GM04504 (cell line): ENCODE measurements at places on chromosomes 11 and 22.

- no peak for DNase-seq
Measured at GRCh38 chr11:57474017-57474802, 13.9 kb downstream of the RTN4RL2 start.

DNA sequence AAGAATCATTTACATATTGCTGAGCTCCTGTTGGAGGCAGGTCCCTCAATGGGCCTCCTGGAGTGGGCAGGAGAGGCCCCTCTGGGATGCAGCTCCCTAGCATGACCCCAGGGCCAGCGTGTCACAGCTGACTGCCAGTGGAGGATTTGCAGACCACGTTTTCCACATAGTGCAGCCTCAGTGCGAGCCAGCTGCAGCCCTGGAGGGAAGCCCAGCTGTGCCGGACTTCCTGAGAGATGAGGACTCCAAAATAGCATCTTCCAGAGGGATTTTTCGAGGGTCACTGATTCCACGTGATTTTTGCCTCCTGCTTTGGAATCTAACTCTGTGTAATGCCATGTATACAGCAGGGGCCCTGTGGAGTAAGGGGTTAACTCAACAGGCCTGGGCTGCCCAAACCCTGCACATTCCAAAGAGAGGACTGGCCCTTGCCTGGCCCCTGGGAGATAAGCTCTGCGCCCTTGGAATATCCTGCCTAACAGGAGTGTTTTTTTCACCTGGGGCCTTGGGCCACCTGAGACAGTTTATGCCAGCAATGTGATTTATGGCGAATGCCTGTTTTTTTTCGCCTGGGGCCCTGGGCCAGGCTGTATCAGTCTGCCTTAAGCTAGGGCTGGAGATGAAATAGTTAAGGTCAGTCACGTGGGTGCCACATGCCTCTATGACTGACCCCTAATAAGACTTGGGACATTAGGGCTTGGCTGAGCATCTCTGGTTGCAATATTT lies 47.4 kb downstream of the RPS6KA4 start:
- no peak for DNase-seq

DNA sequence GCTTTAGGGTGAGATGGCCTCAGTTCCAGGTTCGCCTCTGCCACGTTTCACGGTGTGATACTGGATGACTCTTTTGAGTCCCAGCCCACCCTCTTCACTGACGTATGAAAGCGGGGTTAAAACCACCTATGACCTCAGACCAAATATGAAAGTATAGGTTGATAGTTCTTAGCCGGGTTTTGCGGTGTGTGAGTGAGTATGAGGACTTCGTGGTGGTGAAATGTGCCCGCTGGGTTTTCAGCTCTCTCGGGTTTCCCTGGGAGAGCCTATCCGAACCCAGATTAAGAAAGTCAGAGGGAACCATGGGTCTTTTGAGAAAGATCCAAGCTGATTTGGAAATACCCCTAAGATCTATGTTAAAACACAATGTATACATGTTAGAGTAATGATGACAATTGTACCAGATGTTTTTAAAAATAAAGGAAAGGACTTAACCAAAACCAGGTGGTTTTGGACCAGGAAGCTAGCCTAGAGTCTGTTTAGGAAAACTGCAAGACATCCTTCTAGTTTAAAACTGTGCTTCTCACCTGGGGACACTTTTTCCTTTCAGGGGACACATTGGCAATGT lies 25.8 kb upstream of the ST3GAL4 start:
- no peak for DNase-seq

DNA sequence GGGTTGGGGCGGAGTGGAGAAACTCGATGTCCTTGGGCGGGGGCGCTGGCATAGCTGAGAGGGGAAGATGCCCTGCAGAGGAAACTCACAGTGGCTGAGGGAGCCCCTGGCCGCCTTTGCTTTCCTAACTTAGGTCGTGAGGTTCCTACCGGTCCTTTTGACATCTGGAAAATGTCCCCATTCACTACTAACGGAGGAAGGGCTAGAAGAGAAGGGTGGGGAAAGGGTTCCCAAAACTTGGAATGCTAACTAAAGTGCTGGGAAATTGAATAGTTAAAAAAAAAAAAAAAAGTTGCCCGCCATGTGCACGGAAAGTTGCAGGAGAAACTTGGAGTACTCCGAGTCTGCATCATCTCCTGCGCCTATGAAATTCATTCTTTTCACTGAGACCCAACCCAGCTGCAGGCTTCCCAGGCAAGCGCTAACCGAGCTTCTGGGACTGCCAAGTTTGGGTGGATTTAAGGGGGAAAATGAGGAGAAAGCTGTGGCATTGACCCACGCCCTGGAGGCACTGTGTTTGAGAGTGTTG lies 796 bp downstream of the TIMP3 start:
- DNase-seq = no peak

DNA sequence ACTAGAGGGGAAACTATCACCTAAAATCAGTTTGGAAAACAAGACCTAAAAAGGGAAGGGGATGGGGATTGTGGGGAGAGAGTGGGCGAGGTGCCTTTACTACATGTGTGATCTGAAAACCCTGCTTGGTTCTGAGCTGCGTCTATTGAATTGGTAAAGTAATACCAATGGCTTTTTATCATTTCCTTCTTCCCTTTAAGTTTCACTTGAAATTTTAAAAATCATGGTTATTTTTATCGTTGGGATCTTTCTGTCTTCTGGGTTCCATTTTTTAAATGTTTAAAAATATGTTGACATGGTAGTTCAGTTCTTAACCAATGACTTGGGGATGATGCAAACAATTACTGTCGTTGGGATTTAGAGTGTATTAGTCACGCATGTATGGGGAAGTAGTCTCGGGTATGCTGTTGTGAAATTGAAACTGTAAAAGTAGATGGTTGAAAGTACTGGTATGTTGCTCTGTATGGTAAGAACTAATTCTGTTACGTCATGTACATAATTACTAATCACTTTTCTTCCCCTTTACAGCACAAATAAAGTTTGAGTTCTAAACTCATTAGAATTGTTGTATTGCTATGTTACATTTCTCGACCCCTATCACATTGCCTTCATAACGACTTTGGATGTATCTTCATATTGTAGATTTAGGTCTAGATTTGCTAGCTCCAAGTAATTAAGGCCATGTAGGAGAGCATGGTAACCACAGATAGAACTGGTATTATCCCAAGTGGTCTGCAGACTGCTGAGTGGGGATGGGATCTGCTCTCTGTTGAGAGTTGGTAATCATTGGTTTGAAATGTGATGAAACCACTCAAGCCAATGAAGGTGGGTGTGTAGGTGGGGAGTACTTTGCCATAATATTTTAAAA lies 3.6 kb downstream of the NEAT1 start:
- peak; percentile 39 for DNase-seq

DNA sequence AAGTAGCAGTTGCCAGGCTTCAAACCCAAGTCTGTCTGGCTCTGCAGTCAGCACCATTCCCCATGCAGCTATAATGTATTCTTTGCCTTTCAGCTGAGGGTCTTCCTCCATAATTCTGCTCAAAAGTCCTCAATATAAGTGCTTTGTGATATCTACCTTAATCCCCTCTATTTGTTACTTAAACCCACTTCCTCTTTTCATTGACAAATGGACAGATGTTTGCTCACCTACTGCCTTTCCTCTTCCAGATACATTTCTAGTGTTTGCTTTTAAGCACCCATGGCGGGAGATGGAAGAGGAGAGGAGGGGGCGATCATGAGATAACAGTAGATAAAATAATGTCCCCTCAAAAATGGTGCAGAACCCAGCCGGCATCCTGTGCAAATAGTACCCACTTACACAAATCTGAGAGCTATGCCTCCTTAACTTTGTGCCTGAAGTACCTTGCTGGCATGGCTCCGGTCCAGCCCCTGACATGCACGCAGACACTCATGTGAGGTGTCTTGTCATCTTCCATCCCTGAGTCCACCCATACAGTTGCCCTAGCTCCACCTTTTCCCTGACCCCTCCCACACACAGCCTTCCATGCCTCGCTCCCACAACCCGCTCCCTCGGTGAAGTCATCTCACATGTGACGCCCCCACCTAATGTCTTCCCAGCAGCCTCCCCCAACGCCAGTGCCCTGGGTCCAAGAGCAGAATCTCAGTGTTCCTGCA lies 109.6 kb downstream of the TRIM29 start:
- no peak for DNase-seq

DNA sequence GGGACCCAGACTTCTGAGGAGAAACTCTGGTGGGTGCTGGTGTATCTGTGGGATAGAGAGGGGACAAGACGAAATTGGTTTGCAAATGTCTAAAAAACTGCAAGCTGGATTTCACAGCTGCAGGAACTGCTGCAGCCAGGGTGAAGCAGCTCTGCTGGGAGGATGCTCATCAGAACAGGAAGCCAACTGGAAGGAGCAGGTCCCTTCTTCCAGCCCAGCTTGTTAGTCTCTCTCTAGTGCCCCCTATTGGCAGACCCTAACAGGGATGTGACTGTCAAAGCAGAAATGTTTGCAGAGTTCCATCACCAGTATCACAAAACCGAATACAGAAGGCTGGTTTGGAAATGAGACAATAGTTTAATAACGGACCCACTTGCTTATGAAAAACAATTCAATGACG lies 74.8 kb upstream of the SLC22A12 start:
- DNase-seq = no peak

DNA sequence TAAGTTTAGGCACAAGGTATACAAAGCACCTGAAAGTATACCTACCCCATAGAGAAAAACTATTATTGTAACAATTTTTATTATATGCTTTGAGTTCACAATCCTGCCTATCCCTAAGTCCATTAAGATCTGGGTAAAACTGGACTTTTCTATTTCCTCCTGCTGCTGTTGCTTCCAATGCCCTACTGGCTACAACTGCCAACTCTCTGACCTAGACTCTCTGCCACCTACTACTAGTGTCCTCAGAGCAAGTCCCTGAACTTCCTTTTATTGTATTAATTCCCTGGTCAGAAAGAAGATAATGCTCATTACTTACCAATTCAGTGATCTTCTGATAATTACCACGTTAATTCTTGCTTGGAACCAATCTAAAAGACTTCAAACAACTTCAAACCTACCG lies 70.3 kb downstream of the RBFOX2 start:
- no peak for DNase-seq

GRCh38 chr11:85279267-85279666 lies 347.9 kb downstream of the DLG2 start:
- DNase-seq = no peak

DNA sequence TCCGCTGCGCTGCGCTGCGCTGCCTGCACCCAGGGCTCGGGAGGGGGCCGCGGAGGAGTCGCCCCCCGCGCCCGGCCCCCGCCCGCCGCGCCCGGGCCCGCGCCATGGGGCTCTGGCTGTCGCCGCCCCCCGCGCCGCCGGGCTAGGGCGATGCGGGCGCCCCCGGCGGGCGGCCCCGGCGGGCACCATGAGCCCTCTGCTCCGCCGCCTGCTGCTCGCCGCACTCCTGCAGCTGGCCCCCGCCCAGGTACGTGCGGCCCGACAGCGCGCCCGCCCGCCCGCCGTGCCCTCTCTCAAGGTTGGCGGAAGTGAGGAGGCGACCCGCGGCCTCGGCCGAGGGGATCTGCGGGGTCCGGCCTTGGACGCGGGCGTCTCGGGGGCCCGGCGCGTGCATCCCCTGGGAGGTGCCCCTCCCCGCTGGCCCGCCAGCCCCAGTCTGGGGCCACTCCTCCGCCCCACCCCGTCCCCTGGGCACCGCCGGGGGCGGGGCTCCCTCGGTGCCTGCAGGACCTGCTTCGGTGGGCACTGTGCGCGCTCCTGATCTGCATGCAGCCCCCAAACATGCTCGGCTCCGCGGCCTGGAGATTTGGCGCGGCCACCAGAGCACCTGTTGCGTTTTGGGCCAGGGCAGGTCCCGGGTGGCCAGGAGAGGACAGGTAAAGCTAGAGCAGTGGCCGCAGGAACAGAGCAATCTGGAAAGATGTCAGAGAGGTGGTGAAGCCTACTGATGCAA lies 429 bp downstream of the VEGFB start:
- no peak for DNase-seq

GRCh38 chr11:8768625-8769333 lies 86.2 kb downstream of the RPL27A start:
- DNase-seq = peak; percentile 71

DNA sequence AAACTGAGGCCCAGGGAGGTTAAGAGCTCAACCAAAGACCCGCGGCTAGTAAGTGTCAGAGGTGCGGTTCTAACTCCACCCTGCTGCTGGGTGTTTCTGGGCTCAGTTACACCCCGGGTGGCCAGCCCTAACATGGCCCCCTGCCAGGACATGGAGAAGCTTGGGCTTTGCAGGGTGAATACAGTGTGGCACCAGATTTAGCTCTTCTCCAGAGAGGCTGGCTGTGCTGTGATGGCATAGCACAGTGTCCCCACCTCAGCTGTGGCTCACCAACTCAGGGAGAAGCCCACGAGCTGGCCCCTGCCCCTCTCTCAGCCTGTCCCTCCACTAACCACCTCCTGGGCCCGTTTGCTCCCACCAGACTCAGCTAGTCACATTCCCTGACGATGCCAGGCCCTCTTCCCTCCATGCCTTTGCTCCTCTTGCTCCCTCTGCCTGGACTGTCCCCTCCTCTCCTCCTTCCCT lies 7.0 kb downstream of the UCP3 start:
- DNase-seq = no peak

DNA sequence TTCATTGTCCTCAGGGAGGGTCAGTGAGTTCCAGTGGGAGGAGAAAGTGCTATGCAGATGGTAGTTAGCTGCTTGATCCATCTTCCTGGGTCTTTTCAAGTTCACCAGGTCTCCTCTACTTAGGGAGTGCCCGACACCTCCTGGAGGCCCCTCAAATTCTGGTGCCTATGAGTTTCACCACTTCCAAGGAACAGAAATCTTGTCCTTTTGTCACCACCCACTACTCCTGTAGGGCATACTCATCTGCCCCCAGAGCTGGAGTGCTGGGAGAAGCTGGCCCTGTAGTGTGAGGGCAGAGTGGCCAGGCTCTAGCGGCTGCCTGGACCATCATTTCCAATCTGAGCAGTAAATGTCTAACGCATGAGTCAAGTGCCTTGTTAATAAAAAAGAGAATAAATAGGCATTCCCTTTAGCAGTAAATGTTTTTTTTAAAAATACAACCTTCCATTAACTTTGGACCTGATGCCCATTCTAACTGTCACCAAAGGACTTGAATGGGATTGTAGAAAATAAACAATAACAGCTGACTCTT lies 12.5 kb downstream of the IRAG1 start:
- DNase-seq = no peak

DNA sequence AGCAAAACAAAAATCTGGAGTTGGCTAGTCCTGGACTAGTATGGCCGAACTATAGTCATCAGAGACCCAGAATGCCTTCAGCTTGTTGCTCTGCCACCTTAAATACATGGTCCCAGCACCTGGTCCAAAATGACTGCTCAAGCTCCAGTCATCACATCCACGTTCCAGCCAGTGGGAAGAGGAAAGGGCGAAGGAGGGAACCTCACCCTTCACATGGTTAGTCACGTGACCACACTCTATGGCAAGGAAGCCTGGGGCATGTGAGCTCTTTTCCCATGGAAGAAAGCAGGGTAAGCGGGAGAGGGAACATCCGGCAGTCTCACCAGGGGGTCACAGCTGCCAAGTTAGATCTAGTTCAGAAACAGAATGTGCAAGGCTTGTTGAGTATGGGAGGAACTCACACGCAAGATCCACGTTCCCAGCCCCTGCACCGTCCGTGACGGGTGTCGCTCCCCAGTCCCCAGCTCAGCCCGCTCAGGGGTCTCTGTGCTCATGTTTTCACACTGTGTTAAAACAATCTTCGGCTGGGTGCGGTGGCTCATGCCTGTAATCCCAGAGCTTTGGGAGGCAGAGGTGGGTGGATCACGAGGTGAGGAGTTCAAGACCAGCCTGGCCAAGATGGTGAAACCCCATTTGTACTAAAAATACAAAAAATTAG lies 1.9 kb upstream of the ANO9 start:
- DNase-seq = no peak

GRCh38 chr11:131229221-131229620 lies 141.2 kb upstream of the NTM start:
- no peak for DNase-seq

GRCh38 chr11:99934008-99934407 lies 753.1 kb upstream of the ARHGAP42 start:
- no peak for DNase-seq
